ENCODE measurements at places on chromosomes 4 and X. TPM values are rescaled to one million over a fixed set of nuclear protein-coding genes. Genes with fewer than 3 reads are reported as not detected.
A peak's percentile ranks its signal among the peaks of the same experiment; 100 is the strongest.

DNA sequence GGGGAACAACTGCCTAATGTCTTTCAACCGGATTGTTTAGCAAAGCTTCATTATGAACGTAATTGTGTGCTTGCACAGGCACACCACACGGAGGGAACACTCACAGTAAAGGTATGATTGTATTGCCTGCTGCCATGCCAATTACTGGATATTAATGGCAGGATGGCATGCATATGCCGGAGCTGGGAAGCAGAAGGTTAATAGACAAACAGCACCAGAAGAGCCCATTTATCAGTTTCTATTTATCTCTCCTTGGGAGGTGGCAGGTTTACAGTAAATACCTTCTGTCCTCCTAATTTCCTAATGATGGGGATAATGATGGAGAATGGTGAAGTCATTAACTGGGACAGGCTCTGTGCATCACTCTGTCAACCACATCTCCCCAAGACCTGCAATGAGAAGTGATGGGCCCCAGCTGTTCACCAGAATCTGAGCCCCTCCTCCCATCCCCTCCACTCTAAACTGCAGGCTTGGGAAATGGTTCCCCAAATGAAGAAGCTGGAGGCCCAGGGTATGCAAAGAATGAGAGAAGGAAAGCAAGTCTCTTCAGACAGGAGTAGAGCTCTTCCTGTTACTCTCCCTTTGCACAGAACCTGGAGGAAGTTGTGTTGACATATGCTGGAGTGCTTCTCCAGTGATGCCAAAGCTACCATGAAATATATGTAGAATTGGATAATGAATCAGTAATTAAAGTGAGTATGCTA, 160.8 kb downstream of the NAA11 start:
- H3K4me3 ChIP-seq: no peak overlapping the region
- no peaks in the 10 kb centered on the region for H3K4me1 ChIP-seq
- H3K36me3 ChIP-seq: no peaks in the 10 kb centered on the region
- H3K27ac ChIP-seq: no peak overlapping the region

GRCh38 chrX:8728932-8729535, 2.9 kb downstream of the ANOS1 start:
- peaks cover 7% of the 10 kb centered on the region for H3K27me3 ChIP-seq
- H3K4me1 ChIP-seq: peaks cover 4% of the 10 kb centered on the region
- H3K36me3 ChIP-seq: no peaks in the 10 kb centered on the region
- DNase-seq: no peak

- peak overlapping the region; percentile 7 for H3K27ac ChIP-seq
- no peak for DNase-seq
These were observed 53.7 kb upstream of the TADA2B start for GRCh38 chr4:6989331-6989923.

GRCh38 chr4:109296527-109296926, 5.9 kb downstream of the COL25A1 start:
- no peak for DNase-seq
- H3K4me1 ChIP-seq: peaks cover under 1% of the 10 kb centered on the region
- H3K27me3 ChIP-seq: peaks cover 15% of the 10 kb centered on the region
- H3K36me3 ChIP-seq: no peaks in the 10 kb centered on the region

DNA sequence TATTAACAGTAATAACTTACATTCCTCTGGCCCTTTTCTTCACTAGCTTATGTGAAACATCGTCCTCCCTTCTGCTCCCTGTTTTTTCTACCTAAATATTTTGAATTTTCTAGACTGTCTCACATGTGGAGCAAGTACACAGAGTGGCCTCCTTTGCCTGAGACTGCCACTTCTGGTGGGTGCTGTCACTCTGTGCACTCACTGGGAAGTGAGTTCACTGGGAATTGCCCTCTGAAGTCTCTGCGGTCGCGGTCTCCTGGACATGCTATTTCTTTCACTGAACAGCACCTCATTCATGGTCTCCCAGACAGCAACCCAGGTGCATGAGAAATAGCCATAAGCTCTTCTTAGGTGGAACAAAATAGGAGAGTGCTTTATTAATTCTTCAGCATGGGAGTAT, 1179.7 kb upstream of the ADGRL3 start:
- no peaks in the 10 kb centered on the region for H3K27me3 ChIP-seq
- no peaks in the 10 kb centered on the region for H3K4me1 ChIP-seq
- no peak overlapping the region for H3K4me3 ChIP-seq
- H3K27ac ChIP-seq: no peak overlapping the region

- no peak overlapping the region for H3K27ac ChIP-seq
- H3K27me3 ChIP-seq: no peaks in the 10 kb centered on the region
- DNase-seq: no peak
- H3K4me3 ChIP-seq: no peak overlapping the region
- peaks cover 6% of the 10 kb centered on the region for H3K4me1 ChIP-seq
- H3K36me3 ChIP-seq: no peaks in the 10 kb centered on the region
These were observed 37.4 kb downstream of the PDGFC start for GRCh38 chr4:156934259-156934635.

DNA sequence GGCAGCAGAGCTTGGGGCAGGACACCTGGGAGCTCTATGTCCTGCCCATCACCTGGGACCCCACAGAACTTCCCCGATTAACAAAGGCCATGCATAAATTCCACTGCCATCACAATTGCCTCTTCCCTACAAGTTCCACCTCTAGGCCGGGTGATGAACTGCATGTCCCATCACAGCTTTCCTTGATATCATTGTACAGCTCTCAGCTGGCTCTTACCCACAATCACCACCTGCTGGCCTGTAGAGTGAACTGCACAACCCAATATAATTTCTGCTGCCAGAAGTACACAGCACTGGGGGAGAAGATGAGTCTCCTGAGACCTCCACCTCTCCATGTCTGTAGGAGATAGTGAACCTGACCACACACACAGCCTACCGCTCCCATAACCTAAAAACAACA, 285.0 kb upstream of the AADAT start:
- H3K27ac ChIP-seq: no peak overlapping the region
- H3K36me3 ChIP-seq: no peaks in the 10 kb centered on the region
- no peak overlapping the region for H3K4me3 ChIP-seq
- DNase-seq: no peak
- H3K27me3 ChIP-seq: no peaks in the 10 kb centered on the region

DNA sequence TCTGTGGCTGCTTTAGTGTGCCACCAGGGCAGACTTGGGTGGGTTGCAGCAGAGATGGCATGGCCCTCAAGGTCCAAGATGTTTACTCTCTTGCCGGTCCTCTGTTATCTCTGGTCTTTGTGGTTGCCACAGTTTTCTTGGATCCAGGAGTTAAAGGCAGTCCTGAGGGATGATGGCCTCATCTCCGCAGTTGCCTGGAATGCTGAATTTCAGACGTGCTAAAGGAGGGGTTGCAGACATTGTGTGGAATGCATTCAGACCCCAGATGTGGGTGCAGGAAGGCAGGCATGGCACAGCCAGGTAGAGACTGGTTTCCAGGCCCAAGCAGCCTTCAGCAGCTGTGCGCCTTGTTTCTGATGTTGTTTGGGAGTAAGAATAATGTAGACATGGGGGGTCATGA, 64.4 kb downstream of the TBL1X start:
- H3K4me1 ChIP-seq: no peaks in the 10 kb centered on the region
- no peak overlapping the region for H3K27ac ChIP-seq
- H3K4me3 ChIP-seq: no peak overlapping the region
- H3K36me3 ChIP-seq: no peaks in the 10 kb centered on the region
- no peaks in the 10 kb centered on the region for H3K27me3 ChIP-seq
- no peak for DNase-seq

DNA sequence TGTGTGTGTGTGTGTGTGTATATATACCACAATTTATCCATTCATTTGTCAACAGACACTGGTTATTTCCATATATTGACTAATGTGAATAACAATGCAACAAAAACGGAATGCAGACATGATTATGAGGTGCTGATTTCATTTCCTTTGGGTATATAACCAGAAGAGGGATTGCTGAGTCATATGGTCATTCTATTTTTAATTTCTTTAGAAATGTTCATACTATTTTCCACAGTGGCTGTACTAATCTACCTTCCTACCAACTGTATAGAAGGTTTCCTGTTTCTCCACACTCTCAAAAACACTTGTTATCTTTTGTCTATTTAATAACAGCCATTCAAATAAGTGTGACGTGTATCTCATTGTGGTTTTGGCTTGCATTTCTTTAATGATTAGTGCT, 269.9 kb downstream of the OPHN1 start:
- no peak for DNase-seq
- H3K4me3 ChIP-seq: no peak overlapping the region
- H3K36me3 ChIP-seq: no peaks in the 10 kb centered on the region
- no peaks in the 10 kb centered on the region for H3K27me3 ChIP-seq
- H3K4me1 ChIP-seq: no peaks in the 10 kb centered on the region
- H3K27ac ChIP-seq: no peak overlapping the region

- no peaks in the 10 kb centered on the region for H3K36me3 ChIP-seq
- no peak for DNase-seq
- no peak overlapping the region for H3K4me3 ChIP-seq
- no peaks in the 10 kb centered on the region for H3K4me1 ChIP-seq
These were observed 30.5 kb downstream of the RHOH start for GRCh38 chr4:40227284-40227683.

DNA sequence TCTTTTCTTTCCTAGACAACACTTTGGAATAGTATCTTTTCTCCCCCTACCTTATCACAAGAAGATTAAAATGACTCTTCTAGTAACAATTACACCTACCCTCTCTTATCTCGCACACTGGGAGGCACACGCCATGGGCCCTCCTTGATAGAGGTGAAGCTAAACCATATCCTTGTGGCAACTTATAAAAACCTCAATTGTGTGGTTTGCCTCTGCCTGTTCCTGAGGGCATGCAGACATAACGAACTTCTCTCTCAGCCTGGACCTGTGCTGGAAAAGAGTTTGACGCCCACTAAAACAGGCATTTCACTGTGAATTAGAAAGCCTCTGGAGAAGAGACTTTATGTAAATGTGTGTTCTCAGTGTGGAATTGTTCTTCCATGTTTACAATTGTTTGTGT, 141.2 kb downstream of the NDST3 start:
- no peak for DNase-seq
- no peaks in the 10 kb centered on the region for H3K27me3 ChIP-seq
- no peaks in the 10 kb centered on the region for H3K4me1 ChIP-seq
- H3K36me3 ChIP-seq: no peaks in the 10 kb centered on the region
- H3K4me3 ChIP-seq: no peak overlapping the region

- no peaks in the 10 kb centered on the region for H3K27me3 ChIP-seq
- no peak for DNase-seq
- no peak overlapping the region for H3K27ac ChIP-seq
These were observed 109.6 kb downstream of the SHROOM4 start for GRCh38 chrX:50704360-50704759.

DNA sequence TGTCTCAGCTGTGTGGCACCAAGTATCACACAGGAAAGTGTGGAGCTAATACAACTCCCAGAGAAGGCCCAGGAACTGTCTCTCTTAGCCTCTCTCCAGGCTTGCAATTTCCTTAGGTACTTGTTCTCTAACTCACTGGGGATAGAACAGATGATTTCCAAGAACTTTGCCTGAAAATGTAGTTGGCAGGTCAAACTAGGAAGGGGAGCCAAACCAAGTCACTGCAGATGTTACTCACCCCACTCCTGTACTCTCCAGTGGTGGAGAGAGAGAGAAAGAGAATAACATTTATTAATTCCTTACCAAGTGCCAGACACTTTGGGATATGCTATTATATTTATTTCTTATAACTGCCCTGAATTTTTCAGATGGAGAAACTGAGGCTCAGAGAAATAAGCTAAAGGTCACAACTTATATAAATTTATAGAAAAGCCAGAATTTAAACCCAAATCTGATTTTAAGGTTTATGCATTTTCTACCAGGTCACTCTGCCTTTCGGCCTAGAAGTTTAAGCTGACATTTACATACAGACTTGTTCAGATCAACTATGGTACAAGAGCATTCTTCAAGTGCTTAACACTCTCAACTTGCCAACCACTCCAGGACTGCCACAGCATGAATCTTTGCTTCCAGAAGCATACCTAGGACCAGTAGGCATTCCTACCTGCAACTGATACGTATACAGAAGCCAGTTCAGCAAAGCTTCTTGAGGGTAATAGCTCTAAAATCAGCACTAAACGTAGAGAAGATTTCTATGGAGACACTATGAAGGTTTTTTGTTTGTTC, 248.6 kb upstream of the ETNPPL start:
- no peak overlapping the region for H3K27ac ChIP-seq
- DNase-seq: no peak
- no peaks in the 10 kb centered on the region for H3K27me3 ChIP-seq
- peaks cover 14% of the 10 kb centered on the region for H3K4me1 ChIP-seq
- no peaks in the 10 kb centered on the region for H3K36me3 ChIP-seq

DNA sequence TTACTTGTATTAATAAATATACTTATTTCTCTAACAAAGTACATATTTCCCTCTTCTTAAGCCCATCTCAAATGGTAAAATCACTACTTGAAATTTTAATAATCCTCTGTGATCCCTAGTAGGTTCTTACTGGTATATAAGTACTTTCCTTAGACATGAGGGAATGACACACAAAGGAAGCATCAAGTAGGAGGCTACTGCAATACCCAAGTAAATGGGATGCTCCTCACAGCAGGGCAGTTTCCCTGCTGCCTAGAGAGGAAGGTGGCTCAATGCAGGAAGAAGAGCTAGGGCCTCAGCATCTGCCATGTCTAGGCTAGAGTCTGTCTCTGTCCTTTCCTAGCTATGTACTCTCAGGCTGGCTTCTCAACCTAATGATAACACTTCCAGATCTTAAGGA, 122.1 kb upstream of the DIPK2B start:
- H3K27me3 ChIP-seq: no peaks in the 10 kb centered on the region
- DNase-seq: no peak
- H3K4me1 ChIP-seq: no peaks in the 10 kb centered on the region
- no peaks in the 10 kb centered on the region for H3K36me3 ChIP-seq
- no peak overlapping the region for H3K4me3 ChIP-seq
- H3K27ac ChIP-seq: no peak overlapping the region

GRCh38 chr4:161828061-161828460, 335.7 kb downstream of the FSTL5 start:
- H3K27me3 ChIP-seq: no peaks in the 10 kb centered on the region
- H3K27ac ChIP-seq: no peak overlapping the region
- no peak overlapping the region for H3K4me3 ChIP-seq
- DNase-seq: no peak

DNA sequence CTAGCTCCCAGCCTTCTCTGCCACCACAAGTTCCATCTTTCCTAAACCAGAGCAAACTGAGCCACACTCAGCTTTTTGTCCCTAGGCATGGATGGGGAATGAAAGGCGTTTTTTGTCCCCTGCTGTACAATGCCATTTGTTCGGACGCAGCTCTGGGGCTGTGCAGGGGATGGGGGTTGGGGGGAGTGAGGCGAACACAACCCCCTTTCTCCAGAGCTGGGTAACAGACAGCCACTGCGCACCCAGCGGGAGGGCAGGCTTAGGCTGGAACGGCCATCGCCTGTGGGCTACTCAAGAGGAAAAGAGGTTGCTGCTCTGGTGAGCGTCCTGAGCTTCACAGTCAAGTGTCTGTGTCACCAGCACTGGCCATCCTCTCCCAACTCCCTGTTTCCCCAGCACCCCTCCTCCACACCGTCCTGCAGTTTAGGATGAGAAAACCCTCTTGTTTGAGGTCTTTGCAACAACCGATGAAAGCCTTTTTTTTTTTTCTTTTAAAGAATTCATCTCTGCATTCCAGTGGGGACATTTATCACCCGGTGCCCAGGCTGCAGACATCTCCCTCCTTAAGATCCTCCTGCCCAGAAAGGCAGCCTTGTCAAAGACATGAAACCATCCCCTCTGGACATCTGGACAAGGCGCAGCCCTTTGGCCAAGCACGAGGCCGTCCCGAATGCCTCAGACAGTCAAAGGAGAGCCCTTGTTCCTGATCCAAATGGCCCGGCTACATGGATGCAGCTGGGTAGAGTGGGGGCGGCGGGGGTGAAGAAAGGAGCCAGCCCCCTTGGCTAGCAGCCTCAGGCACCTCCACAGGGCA, 419.6 kb downstream of the BCOR start:
- no peaks in the 10 kb centered on the region for H3K4me1 ChIP-seq
- no peak overlapping the region for H3K27ac ChIP-seq
- H3K27me3 ChIP-seq: no peaks in the 10 kb centered on the region

The RAB41 gene
- not detected for total RNA-seq

The PARM1 gene
- 20.5 TPM for total RNA-seq

The LDB2 gene
- total RNA-seq: 17.7 TPM

The PF4V1 gene
- not detected for total RNA-seq

The GPR173 gene
- 2.3 TPM for total RNA-seq

The TCEAL2 gene
- total RNA-seq: not detected
